Right lung (tissue), 10 donors: ENCODE measurements at places on chromosomes 6 and 20. TPM values are rescaled to one million over a fixed set of nuclear protein-coding genes. Genes with fewer than 3 reads are reported as not detected.

Gene PRRC2A
- polyA plus RNA-seq, result 175 TPM

Gene BPIFB2
- polyA plus RNA-seq, result not detected

Gene NXT1
- polyA plus RNA-seq, result 17.1 TPM

Gene ENPP1
- 1.7 TPM for polyA plus RNA-seq

Gene KIF25
- 13.3 TPM for polyA plus RNA-seq

Gene SOBP
- polyA plus RNA-seq, result 7.0 TPM

Gene PROKR2
- not detected for polyA plus RNA-seq

Gene OR2J3
- not detected for polyA plus RNA-seq

Gene LSM14B
- polyA plus RNA-seq, result 64.1 TPM

Gene CRISP3
- 0.24 TPM for polyA plus RNA-seq

Gene RAB32
- polyA plus RNA-seq, result 26.4 TPM

Gene POM121L2
- polyA plus RNA-seq, result not detected

Gene GHRH
- polyA plus RNA-seq, result not detected

Gene PTCRA
- polyA plus RNA-seq, result 0.55 TPM

Gene DNAAF9
- polyA plus RNA-seq, result 21.1 TPM

Gene DLL1
- polyA plus RNA-seq, result 8.2 TPM

Gene NFATC2
- polyA plus RNA-seq, result 5.9 TPM

Gene MAS1
- 0.03 TPM for polyA plus RNA-seq

Gene HLA-DRA
- 68.4 TPM for polyA plus RNA-seq

Gene SCRT2
- polyA plus RNA-seq, result not detected

Gene DLK2
- 1.7 TPM for polyA plus RNA-seq

Gene KCNG1
- polyA plus RNA-seq, result 0.31 TPM

Gene SLC2A10
- 19.1 TPM for polyA plus RNA-seq

Gene SUMO4
- 0.79 TPM for polyA plus RNA-seq

Gene DEF6
- polyA plus RNA-seq, result 7.0 TPM

Gene POPDC3
- polyA plus RNA-seq, result 1.5 TPM

Gene SULF2
- polyA plus RNA-seq, result 11.5 TPM

Gene LCA5
- 17.3 TPM for polyA plus RNA-seq

Gene CTAGE9
- polyA plus RNA-seq, result not detected

Gene LTA
- polyA plus RNA-seq, result 0.35 TPM

Gene ITCH
- 44.5 TPM for polyA plus RNA-seq

Gene SPATA25
- 3.4 TPM for polyA plus RNA-seq

Gene CPNE5
- 7.1 TPM for polyA plus RNA-seq

Gene SLC22A16
- polyA plus RNA-seq, result not detected

Gene TTK
- polyA plus RNA-seq, result 43.7 TPM

Gene MLIP
- 0.26 TPM for polyA plus RNA-seq

Gene HNF4A
- 1.2 TPM for polyA plus RNA-seq

Gene KHDC1L
- polyA plus RNA-seq, result 1.1 TPM

Gene HDGFL1
- not detected for polyA plus RNA-seq

Gene GPR6
- polyA plus RNA-seq, result not detected

Gene GTSF1L
- not detected for polyA plus RNA-seq

Gene CALHM4
- not detected for polyA plus RNA-seq

Gene LYRM4
- polyA plus RNA-seq, result 50.6 TPM

Gene PRDM1
- polyA plus RNA-seq, result 4.0 TPM

Gene ABHD16A
- polyA plus RNA-seq, result 59.9 TPM

Gene RPP21
- polyA plus RNA-seq, result 49.2 TPM

Gene TOMM34
- 25.0 TPM for polyA plus RNA-seq

Gene TUBB2B
- polyA plus RNA-seq, result 7.6 TPM

Gene RIPOR2
- 5.9 TPM for polyA plus RNA-seq
